ENCODE measurements at places on chromosomes 4 and X.

DNA sequence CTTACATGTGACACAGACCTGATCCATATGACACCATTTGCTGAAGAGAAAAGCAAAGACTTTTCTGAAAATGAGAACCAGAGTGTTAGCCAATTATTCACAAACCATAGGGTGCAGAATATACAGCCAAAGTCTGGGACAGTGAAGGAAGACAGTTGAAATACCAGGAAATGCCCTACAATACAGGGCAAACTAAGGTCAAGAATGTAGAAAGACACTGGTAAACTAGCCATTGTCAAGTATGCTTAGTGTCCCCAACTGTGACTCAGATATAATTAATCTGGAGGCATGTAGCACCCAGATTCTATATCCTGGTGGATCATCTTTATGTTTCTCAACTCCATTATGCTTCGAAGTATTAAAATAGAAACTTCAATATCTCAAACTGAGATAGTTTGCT is 200.9 kb upstream of the FSTL5 start:
- no peak for DNase-seq

DNA sequence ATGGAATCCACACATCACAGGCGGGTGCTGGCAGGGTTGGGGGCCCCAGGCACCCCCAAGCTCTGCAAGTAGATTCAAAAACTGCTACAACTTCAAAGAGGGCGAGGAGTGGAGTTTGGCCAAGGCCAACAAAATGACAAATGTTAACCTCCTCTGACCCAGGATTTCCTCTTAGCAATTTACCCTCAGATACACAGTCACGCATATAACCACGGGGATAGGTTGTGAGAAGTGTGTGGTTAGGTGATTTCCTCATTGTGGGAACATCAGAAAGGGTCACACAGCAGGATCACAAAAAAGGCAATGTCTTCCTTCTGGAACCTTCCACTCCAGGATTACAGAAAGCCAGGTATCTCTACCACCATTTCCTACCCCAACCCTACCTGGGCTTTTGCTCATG is 62.4 kb downstream of the C4orf50 start:
- DNase-seq, result no peak

- no peak for DNase-seq
These were observed 35.4 kb downstream of the SEL1L3 start for GRCh38 chr4:25827373-25827772.

- DNase-seq, result peak; percentile 3
These were observed 13.2 kb upstream of the RAB9B start for GRCh38 chrX:103845165-103845653.

GRCh38 chrX:24243692-24244091 is 70.2 kb downstream of the SUPT20HL2 start:
- DNase-seq, result no peak

GRCh38 chr4:38606587-38606905 is 57.5 kb upstream of the KLF3 start:
- no peak for DNase-seq

DNA sequence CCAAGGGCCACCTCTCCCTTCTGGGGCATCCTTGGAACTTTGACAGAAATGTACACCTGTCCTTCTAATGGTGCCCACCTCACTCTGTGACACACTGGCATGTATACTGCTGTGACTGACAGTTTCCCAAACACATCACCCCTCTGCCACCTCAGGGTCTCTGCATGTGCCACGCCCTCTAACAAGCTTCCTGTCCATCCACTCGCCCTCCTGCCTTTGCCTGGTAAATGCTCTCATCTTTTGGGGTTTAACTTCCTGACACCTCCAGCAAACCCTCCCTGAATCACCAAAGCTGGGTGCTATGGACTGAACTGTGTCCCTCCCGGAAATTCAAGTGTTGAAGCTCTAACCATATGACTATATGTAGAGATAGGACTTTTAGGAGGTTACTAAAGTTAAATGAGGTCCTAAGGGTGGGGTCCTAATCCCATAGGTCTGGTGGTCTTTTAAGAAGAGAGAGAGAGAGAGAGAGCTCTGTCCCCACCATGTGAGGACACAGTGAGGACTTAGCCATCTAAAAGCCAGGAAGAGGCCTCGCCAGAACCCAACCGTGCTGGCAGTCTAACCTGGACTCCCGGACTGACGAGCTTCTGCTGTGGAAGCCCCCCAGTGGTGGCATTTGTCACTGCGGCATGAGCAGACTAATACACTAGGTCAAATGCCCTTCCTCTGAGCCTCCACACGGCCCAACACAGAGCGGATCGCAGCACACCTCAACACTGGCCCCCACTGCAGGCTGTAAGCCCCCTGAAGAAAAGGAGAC is 95.6 kb downstream of the AFAP1 start:
- peak; percentile 46 for DNase-seq

DNA sequence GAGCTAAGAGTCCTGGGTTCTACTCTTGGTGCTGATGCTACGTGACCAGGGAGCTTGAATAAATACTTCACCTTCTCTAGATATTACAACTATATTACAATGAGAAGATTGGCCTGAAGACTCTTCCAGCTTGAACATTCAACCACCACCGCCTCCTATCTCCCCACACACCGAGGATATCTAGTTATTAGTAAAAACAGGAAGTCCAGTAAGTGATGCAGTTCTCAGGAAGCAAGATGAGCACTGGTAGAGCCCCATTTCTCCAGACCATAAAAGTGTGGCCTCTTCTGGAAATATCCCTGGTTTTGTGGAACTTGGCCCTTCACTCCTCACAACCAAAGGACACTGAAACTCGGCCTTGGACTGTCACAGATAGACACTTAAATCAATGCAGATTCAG is 18.5 kb downstream of the PJA1 start:
- no peak for DNase-seq

DNA sequence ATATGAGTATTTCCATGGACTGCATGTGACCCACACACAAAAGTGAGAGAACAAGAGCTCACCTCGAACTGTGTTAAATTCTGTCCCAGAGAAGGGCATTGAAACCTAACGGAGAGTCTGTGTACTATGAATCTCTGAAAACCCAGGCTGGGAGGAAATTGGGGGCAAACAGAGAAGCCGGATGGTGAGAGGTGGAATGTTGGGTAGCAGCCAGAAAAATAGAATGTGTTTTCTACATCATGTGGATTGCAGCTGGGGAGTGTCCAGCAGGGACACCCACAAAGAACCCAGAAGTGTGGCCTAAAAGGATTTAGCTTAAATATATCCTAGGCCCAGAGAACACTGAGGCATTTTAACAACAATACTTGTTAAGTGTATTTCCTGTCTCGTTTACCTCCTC is 38.6 kb downstream of the MND1 start:
- DNase-seq, result no peak

GRCh38 chr4:48268956-48269860 is at the start of gene TEC:
TEC (minus strand) TSS chr4:48269838; CDS start chr4:48228614, 41,224 bp downstream.
- DNase-seq, result peak; percentile 10

GRCh38 chrX:16207634-16208033 is 40.4 kb downstream of the MAGEB17 start:
- DNase-seq, result no peak

DNA sequence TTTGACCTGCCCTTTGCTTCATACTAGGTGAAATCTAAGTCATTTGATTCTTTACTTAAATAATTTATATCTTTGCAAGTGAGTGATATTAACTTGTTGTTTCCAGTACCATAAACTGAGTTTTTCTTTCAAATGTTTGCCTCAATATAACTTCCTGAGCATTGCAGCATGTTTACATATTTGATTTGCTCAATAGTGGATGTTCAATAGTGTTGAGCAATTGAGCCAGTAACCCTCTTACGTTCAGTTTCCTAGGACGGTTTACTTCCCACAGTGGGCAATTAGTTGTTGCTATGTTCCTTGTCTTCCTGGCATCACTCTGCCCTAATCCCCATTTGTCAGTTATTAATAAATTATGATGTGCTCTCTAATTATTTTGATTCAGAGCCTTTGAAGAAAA is 278.5 kb downstream of the EPHA5 start:
- DNase-seq, result no peak

GRCh38 chr4:106364282-106364681 is 4.3 kb downstream of the GIMD1 start:
- DNase-seq, result no peak

DNA sequence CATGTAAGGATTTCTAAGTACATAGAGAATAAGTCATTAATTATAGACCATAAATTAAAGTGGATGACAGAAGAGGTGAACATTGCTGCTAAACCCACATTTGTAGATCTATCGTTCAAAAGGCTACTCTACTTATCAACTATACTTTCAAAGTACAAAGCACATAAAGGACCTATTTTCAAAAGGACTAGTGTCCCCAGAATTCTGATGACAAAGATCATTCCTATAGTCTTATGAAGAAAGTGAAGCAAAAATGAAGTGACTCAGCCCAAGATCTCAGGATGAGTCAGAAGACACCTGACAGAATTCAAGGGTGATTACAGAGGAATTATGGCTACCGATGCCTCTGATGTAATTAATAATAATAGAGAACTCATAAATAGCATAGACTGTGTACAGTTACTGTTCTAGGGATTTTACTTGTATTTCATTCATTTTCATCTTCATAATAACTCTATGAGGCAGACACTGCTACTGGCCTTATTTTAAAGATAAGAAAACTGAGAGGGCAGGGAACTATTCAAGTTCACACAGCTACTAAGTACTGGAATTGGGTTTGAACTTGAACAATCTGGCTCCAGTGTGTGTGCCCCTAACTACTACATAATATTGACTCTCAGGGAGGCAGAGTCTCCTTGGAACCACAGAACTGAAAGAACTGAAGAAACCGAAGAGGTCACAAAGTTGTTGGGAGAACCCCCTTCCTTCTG is 17.1 kb downstream of the USP46 start:
- DNase-seq, result no peak

DNA sequence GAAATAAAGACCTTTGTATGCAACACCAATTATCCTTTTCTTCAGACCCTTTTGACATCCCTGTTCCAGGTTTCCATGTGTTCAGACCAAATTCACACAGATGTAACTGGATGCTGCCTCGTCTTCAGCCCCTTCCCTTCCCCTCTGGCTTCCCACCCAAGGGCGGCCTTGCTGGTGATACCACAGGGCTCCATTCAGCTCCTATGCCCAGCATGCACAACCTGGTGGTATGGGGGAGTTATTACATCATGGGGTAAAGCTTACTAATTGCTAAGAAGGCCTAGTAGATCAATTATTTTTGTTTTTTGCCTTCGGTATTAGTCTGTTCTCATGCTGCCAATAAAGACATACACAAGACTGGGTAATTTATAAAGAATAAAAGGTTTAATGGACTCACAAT is 317.0 kb upstream of the CXXC4 start:
- no peak for DNase-seq

DNA sequence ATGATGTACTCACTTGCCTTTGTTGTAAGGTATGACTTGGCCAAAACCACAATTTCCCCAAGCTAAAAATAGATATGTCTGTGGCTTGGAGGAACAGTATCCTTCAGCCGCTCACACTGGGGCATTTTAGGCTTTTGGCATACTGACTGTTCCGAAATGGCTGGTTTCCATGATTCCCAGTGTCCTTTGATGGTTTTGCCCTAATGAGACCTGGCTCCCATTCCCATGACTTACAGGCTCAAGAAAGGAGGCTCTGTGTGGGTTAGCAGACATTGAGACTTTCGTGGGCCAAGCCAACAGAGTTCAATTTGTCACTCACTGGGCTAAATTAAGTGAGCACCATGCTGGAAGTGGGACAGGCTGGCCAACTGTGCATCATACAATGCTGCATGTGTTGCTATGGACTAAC is 150.6 kb downstream of the CEP135 start:
- no peak for DNase-seq

DNA sequence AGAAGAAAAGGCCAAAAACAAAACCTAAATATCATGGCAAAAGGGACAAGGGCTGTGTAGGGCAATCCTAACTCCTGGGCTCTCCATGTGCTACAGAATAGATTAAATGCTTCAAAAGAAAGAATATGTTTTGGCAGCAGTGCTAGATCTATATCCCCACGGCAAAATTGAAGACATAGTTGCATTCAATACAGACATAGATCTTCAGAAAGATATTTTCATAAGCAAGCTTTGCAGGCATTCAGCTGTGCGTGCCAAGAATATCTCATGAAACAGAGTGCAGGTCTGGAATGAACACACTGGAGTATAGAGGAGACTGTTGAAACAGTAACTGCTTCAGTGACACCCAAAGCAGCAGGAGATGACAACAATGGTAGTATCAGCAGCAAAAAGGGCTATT is 1476.9 kb downstream of the ARAP2 start:
- DNase-seq, result no peak

GRCh38 chrX:50827996-50828395 is 14.0 kb upstream of the SHROOM4 start:
- no peak for DNase-seq

DNA sequence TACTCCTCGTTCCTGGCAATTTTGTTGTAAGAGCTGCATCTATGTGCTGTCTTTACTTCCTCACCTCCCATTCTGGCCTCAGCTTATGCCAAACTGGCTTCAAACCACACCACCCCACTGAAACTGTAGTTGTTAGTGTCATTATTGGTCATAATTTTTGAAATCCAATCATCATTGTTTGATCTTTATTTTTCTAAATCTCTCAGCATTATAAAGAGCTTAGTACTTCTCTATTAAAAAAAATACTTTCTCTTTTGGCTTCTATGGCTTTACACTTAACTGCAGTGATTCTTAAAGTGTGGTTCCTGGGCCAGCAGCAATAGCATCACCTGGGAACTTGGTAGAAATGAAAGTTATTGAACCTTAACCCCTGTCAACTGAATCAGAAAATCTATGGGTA is 83.5 kb upstream of the GRPR start:
- DNase-seq, result no peak

- no peak for DNase-seq
These were observed 248.3 kb upstream of the GATB start for GRCh38 chr4:152009031-152009670.

- no peak for DNase-seq
These were observed 41.0 kb downstream of the SLIT2 start for GRCh38 chr4:20292739-20293138.

- DNase-seq, result no peak
These were observed 45.4 kb downstream of the CEP135 start for GRCh38 chr4:55993994-55994663.

GRCh38 chr4:144181391-144181790 is 40.9 kb upstream of the GYPA start:
- no peak for DNase-seq

GRCh38 chr4:184719407-184719806 is 14.5 kb downstream of the CENPU start:
- DNase-seq, result no peak

- no peak for DNase-seq
These were observed 379.5 kb upstream of the MAD2L1 start for GRCh38 chr4:120446051-120446567.

- DNase-seq, result no peak
These were observed 30.9 kb downstream of the FAM9B start for GRCh38 chrX:9003041-9003440.

Data from stimulated activated CD4-positive, alpha-beta T cell treated with anti-CD3 and anti-CD28 coated beads, TNF-alpha, amount 100 ng/mL, for 4 hours (primary cell).